ENCODE measurements at places on chromosomes 7 and 10.

GRCh38 chr7:43781726-43782607 is 23.5 kb downstream of the BLVRA start:
- peak; percentile 51 for DNase-seq

GRCh38 chr10:35940141-35941041 is 298.3 kb upstream of the FZD8 start:
- no peak for DNase-seq

- peak; percentile 2 for DNase-seq
Measured at GRCh38 chr7:148242294-148242821, 348.2 kb upstream of the C7orf33 start.

GRCh38 chr7:81884817-81885216 is 115.0 kb upstream of the HGF start:
- DNase-seq = no peak

DNA sequence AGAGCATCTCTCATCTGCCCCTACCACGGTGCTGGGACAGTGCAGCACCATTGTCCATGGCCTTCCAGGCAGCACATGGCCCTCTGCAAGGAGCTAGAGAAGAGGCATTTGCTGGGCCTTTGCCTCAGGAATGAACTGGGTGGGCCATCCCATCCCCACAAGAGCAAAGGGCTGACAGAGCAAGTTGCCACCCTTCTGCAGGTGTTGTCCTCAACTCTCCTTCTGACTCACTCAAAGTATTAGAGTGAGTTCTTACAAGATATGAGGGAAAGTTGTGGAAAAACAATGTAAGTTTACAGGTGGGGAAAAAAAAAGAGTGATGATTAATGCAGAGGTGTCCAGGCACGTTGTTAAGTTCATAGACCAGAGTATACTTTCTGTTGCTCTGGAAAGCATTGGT is 261.2 kb downstream of the SKIDA1 start:
- no peak for DNase-seq

GRCh38 chr7:87510411-87510875 is 35.0 kb upstream of the ABCB4 start:
- no peak for DNase-seq

- no peak for DNase-seq
Measured at GRCh38 chr10:43773736-43774135, 125.1 kb upstream of the ZNF32 start.

DNA sequence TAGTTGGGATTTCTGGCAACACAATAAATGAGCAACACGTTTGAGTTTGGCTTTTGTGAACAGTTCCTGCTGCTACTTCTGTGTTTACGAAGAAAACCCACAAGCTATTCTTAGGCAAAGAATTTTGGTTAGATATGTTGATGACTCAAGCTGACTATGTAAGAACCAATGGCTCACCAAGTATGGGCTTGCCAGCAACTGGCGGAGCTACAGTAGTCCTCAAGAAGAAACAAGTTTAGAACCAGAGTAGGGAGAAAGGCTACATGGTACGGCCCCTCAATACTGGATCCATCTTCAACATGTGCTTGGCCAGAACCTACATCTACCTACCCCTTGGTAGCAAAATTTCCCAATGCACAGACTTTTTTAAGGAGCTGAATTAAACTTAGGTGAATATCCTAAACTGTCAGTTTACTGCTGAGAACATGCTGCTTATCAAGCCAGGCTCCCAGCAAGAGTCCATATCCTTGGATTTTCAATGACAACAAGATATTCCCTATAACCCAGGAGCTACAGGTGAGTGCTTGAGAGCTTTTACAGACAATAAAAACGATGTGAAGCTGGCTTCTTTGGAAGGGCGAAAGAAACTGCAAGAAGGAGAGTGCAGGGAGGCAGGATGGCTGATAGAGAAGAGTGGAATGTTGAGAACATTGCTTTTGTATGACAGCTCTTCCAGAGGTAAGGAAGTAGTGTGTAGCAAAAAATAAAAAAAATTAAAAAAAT is 74.3 kb upstream of the ASAH2 start:
- DNase-seq = peak; percentile 99

- DNase-seq = no peak
Measured at GRCh38 chr10:15290150-15290549, 80.9 kb downstream of the FAM171A1 start.

- peak; percentile 88 for DNase-seq
Measured at GRCh38 chr10:130022511-130023299, 58.6 kb upstream of the EBF3 start.

DNA sequence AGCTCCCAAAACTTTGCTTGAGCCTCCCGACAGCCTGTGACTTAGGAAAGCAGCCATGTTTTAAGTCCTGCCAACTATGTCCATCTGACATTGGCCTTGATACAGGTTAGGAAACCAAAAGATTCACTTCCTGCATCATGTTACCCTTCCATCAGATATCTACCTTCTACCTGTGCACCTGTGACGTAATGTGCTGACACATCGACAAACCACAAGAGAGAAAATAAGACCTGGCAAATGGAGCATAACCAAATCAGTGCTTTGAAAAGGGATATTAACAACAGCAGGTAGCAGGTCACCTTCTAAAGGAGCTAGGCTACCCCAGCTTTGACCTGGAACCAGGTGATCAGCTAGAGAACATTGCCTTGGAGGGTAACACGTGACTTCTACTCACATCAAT is 14.8 kb upstream of the PRR15 start:
- DNase-seq = no peak

GRCh38 chr10:100184426-100184825 is 1.4 kb downstream of the ERLIN1 start:
- no peak for DNase-seq

DNA sequence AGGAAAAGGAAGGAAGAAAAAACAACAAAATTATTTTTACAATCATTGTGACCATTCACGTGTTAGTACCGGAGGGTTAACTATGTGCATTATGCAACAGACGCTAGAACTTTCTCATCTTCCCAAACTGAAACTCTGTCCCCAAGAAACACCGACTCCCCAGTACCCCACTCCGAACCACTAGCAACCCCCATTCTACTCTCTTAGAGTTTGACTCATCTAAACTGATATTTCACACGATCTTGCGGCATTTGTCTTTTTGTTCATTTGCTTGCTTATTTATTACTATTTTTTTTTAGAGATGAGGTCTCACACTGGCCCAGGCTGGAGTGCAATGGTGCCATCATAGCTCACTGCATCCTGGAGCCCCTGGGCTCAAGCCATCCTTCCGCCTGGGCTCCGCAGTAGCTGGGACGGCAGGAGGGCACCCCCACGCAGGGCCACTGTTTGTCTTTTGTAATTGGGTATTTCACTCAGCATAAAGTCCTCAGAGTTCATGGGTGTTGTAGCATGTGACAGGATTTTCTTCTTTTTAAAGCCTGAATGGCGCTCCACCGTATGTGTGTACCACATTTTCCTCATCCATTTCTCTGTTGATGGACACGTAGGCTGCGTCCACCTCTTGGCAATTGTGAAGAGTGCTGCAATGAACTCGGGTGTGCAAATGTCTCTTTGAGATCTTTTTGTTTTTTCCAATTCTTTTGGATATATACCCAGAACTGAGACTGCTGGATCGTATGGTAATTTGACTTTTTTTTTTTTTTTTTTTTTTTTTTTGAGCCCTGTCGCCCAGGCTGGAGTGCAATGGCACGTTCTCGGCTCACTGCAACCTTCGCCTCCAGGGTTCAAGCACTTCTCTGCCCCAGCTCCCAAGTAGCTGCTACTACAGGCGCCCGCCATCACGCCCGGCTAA is 9.5 kb downstream of the MNX1 start:
- DNase-seq = no peak

DNA sequence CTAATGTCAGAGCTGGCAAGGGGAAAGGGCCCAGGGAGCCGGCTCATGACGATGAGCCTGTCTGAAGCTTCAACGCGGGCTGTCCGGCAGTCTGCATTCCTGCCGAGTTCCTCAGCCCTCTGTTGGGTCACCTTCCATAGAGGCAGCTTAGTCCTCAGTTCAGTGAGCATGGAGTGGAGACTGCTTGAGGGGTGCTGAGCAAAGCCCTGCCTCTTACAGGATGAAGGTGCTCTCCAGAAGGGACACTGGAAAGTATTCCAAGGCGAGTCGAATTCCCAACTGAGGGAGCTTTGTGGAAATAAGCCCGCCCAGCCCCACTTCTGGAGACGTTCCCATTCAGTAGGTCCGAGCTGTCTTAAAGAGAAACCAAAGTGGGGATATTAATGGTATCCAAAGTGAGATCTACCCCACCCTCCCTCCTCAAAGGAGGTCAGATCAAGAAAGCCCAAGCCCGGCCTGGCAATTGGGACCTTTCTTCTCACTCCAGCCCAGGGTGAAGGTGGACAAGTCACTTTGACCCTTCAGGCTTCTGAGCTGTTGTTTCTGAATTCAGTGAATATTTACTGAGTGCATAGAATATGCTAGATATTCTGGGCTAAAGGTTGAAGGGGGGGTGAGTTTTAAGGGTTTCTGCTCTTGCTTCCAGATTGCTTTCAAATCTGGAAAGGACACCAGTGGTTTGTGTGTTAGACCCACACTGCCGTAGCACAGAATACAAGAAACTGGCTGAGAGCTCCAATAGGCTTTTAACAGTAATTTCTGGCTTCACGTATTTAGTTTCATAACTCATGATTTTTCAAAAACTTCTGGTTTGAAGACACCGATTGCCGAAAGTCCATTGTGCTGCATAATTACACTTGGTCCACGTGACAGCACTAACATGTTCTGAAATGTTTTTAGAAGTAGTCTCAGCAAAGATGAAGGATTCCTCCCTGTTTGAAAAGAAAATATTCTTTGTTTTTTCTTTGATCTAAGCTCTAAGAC is 3.5 kb downstream of the EGFR start:
- peak; percentile 68 for DNase-seq

- no peak for DNase-seq
Measured at GRCh38 chr10:30080161-30080560, 20.8 kb upstream of the JCAD start.

GRCh38 chr7:112290065-112290464 is 83.6 kb downstream of the ZNF277 start:
- peak; percentile 66 for DNase-seq

GRCh38 chr7:78783179-78783962 is 670.1 kb downstream of the MAGI2 start:
- no peak for DNase-seq

DNA sequence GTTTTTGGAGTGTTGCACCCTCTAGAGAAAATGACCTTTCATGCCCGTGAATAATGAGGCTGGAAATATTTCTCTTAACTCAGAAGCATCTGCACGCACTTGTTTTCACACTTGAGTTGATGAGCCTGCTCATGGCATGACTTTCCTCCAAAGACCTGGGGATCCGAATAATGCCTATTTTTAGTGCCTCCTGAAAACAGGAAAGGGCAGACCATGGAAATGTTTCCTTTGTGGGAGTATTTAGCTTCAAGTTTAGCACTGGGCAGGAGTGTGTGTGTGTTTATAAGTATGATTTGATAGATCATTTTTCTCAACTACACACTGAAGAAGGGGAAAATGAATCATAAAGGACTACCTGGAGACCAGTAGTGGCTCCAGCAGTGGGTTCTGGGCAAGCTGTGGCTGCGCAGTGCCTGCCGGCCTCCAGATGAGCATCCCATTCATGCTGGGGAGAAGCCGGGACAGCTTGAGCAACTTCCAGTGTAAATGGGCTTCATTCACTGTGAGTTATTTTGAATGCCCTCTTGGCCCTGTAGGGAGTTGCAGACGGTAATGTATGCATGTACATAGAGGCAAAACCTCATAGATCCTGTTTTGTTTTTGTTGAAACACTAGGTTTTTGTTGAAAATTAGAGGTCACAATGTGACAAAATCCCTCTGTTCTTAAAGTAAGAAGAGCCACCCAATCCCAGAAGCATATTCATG is 117.8 kb upstream of the INSYN2A start:
- DNase-seq = no peak

GRCh38 chr10:101941871-101942270 is 98.3 kb upstream of the KCNIP2 start:
- DNase-seq = peak; percentile 41

DNA sequence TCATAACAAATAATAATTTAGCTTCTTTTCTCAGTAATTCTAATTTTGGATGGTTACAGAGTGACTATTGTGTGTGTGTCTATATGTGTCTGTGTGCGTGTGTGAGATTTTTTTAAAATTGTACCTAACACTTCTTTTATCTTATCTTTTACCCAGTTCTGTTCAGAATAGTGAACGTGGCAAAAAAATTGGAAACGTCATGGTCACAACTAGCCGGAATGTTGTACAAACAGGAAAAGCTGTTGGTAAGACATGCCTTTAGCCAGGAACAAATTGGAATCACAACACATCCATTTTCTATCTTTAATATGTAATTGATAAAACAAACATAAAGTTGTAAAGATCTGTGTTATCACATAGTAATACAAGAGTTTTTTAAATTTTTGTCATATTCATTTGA is 85.4 kb downstream of the AVL9 start:
- DNase-seq = no peak

DNA sequence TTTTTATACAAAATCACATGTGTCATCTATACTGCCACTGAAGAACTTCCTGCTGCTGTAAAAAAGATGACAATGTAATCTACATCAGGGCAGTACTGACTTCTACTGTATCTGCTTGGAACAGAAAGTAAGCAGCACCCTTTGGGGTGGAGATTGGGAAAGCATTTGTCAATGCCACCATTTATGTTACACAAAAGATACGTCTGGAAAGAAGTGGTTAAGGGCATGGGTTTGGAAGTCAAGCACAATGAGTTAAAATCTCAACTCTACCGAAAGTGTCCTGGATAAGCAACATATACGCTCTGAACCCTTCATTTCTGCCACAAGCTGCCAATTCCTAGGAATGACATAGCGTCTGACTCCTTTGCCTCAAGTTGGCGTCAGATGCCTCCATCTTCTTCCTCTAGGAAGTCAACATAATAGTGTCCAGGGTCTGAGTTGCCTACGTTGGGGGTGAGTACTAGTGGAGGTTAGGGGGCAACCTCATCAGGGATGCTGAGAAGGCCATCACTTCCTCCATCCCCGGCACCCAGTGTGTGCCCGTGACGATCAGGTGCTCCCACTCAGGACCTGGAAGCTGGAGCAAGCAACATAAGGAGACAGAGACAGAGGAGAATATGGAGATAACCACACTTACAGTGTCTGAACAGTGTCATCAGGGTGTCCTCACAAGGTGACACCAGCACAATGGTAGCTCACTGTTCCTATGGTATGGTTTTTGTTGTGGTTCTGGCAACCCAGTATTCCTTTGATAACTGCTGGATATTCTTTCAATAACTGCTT is 58.3 kb downstream of the SGMS1 start:
- DNase-seq = no peak

DNA sequence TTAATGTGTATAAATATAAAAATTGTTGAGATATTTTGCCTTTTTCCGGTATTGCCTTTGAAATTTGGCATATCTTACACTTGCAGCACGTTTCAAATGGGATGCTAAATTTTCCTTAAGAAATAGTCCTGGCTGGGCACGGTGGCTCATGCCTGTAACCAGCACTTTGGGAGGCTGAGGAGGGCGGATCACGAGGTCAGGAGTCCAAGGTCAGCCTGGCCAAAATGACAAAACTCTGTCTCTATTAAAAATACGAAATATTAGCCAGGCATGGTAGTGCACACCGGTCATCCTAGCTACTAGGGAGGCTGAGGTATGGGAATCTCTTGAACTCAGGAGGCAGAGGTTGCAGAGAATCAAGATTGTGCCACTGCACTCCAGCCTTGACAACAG is 220.2 kb downstream of the PTEN start:
- no peak for DNase-seq

All from astrocyte (in vitro differentiated cells and primary cell).